ENCODE measurements at places on chromosomes 12 and 14.

DNA sequence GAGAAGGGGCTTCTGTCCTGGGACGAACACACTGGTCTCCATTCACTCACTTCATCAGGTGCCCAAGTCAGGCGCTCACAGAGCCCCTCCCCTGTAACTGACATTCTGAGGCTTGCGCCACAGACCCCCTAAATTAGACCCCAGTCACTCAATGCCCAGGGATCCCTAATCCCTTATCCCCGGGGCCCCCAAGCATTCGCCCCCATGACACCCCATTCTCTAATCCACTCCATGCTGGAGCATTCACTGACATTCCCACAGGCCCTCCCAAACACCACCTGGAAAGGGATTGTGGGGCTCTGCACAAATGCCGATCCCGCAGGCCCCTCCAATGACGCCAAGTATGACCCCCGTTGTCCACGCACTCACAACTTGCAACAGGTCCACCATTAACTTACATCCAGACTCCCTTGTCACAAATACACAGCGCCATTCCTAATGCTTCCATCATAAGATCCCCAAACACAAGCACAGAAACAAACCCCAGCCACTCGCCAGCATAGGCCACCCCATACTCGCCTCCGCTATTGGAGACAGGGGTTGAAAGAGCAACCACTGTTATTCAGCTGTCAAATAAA is 1.5 kb downstream of the ZNF605 start:
- no peak for DNase-seq

DNA sequence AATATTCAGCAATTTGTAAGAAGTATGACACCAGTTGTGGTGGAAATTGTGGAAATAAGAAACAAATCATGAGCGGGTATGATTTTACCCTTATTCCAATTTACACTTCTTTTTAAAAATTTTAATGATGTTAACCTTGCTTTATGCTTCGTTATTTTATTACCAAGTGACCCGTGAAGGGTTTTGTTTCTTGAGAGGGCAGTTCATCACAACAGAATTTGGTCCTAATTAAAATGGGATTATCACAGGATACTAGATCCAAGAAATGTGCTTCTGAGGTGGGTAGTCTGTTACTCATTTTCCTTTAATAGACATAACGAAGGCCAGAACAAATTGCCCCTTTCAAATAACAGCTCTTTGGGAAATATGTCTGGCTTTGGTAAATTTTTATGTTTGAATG is 25.5 kb upstream of the RASSF8 start:
- no peak for DNase-seq

DNA sequence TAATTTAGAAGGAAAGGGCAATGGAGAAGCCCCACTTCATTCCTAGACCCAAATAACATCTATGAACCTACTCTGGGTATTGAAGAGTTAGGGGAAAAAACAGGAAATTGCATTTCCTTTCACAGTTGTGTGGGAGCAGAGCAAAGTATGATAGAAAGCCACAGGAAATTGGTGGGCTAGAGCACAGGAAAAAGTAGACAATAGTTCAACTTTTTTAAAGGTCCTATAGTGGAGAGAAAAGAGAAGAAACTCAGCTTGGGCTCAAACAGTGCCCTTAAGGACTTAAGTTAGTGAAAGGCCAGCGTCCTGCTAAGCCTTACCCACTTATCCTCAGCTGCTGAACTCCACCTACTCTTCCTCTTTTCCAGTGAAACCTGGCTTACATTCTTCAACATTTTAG is 258.1 kb downstream of the DPY19L2 start:
- DNase-seq, result no peak

DNA sequence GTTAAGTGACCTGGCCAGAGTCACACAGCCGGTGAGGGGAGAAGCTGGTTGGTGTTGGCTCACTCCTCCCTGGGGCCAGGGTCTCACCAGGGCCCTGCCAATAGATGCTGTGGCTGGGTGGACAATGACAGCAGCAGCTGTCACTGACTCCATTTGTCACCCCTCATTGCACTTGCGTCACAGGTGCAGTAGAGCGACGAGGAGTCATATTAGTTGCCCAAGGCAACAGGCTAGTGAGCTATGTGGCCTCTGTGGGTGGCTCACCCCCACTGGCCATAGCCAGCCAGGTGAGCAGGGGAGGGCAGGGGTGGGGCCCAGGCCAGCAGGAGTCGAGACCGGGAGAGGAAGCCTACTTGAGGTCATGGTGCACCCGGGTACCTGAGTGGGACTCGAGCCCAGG is 9.7 kb downstream of the SLC25A47 start:
- no peak for DNase-seq

- DNase-seq, result no peak
Measured at GRCh38 chr12:60021235-60021634, 425.4 kb downstream of the SLC16A7 start.

DNA sequence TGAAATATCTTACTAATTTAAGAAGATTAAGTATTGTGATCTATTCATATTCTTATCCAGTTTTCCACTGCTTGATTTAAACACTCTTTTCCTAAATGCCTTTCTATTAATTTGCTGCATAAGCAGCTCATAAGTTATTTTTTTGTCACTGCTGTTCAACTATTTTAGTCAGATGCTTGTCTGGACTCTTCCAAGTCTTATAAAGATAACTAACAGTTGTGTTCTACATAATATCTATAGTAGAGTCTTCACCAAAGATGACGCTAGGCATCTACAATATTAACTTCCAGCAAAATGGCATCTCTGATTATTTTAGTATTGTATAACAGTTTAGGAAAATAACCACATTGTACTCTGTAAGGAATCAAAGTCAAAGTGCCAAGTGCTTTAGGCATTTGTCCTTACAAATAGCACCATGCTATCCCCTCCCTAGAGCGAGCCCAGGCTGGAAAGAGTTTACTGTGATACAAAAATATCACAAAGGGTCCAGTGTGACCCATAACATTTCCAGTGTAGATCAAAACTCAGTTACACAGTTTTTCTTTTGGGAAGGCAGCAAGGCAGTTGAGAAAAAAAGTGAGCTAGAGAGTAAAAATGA is 98.2 kb downstream of the DENND5B start:
- DNase-seq, result no peak

DNA sequence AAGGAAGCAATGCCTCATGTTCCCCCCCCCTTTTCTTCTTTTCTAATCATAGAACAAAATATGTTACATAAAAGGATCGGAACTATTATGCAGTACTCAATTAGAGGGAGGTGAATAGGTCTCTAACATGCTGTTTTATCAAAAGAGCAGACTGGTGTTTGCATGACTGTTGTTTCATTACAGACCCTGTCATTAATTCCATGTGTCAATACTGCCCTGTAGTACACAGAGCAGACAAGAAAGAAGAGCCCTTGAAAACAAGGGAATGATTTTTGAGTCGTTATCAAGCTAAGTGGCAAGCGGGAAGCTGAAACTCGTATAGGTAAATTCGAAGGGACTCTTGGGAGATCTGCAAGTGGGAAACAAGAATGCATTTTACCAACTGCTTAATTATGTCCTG is 76.9 kb upstream of the TMEM263 start:
- no peak for DNase-seq

- DNase-seq, result no peak
Measured at GRCh38 chr14:100804558-100805309, 21.2 kb upstream of the MEG3 start.

GRCh38 chr12:104694711-104695110 is 238.0 kb downstream of the CHST11 start:
- DNase-seq, result no peak

GRCh38 chr14:33511851-33512640 is 438.8 kb downstream of the EGLN3 start:
- no peak for DNase-seq

GRCh38 chr14:103730490-103731035 is 15.0 kb downstream of the ZFYVE21 start:
- peak; percentile 94 for DNase-seq

DNA sequence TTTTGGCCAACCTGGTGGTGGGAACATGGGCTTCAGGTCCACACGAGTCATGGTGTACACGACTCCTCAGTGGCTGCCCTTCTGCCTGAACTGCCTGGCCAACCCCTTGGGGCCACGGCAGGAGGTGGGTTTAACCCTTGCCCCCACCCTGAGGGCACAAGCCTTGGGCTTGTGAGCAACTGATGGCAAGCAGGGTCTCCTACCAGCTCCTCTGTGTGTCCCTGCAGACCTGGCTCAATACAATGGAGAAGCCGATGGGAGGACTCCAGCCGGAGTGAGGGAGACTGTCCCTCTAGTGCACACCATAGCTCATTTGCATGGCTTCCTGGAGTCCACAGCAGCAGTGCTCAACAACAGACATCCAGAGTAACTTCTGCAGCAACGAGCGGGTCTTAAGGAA is 28.0 kb downstream of the JAG2 start:
- DNase-seq, result no peak
